Spinal cord (tissue), 10 donors: ENCODE measurements at places on chromosomes 2 and 18. TPM values are rescaled to one million over a fixed set of nuclear protein-coding genes. Genes with fewer than 3 reads are reported as not detected.

Gene CPO
- 0.33 TPM for total RNA-seq

Gene GKN1
- total RNA-seq: not detected

Gene NEU4
- 1.2 TPM for total RNA-seq

Gene ADAM17
- 44.0 TPM for total RNA-seq

Gene FABP1
- not detected for total RNA-seq

Gene SP110
- 21.3 TPM for total RNA-seq

Gene SCG2
- 39.1 TPM for total RNA-seq

Gene ZNF638
- 317 TPM for total RNA-seq

Gene FAM237A
- not detected for total RNA-seq

Gene RBM44
- 1.5 TPM for total RNA-seq

Gene CDH2
- total RNA-seq: 58.9 TPM

Gene NXPH2
- 14.5 TPM for total RNA-seq

Gene OBSL1
- total RNA-seq: 53.3 TPM

Gene EVX2
- total RNA-seq: 0.59 TPM

Gene CBLN2
- total RNA-seq: 20.0 TPM

Gene NAPG
- 125 TPM for total RNA-seq

Gene PDCD1
- 0.20 TPM for total RNA-seq

Gene KIF1A
- 125 TPM for total RNA-seq

Gene DSG1
- 1.5 TPM for total RNA-seq

Gene DSC3
- 2.6 TPM for total RNA-seq

Gene EML6
- 20.0 TPM for total RNA-seq

Gene KLF11
- total RNA-seq: 11.2 TPM

Gene UGT1A9
- total RNA-seq: not detected

Gene CCBE1
- total RNA-seq: 0.99 TPM

Gene FIGN
- total RNA-seq: 6.6 TPM

Gene RAB27B
- 71.8 TPM for total RNA-seq

Gene OTX1
- 0.44 TPM for total RNA-seq

Gene FEV
- not detected for total RNA-seq

Gene XPO1
- 494 TPM for total RNA-seq

Gene ABHD1
- 0.79 TPM for total RNA-seq

Gene SRD5A2
- total RNA-seq: 0.59 TPM

Gene RUFY4
- 0.06 TPM for total RNA-seq

Gene PDE6D
- 52.5 TPM for total RNA-seq

Gene NDUFS1
- 181 TPM for total RNA-seq

Gene TTR
- total RNA-seq: 7,204 TPM
